Panc1 (cell line): ENCODE measurements at places on chromosomes 4 and X. TPM values are rescaled to one million over a fixed set of nuclear protein-coding genes. Genes with fewer than 3 reads are reported as not detected.

DNA sequence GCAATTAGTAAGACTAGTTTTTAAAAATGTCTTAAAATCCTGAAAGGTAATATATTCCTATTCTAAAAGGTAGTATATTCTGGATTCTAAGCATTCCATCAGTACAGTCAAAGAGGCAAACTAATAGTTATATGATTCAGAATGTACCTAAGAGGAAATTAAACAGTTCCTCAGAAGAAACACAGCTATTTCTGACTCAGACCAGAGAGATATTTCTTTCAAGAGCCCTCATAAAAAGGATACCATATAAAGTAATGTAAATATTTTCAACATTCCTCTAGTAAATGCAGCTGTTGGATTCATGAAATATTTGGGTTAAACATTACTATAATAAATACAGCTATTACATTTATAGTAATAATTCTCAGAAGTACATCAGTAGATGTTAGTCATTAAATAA is 358.3 kb downstream of the MAGEB5 start:
- no peak for DNase-seq

DNA sequence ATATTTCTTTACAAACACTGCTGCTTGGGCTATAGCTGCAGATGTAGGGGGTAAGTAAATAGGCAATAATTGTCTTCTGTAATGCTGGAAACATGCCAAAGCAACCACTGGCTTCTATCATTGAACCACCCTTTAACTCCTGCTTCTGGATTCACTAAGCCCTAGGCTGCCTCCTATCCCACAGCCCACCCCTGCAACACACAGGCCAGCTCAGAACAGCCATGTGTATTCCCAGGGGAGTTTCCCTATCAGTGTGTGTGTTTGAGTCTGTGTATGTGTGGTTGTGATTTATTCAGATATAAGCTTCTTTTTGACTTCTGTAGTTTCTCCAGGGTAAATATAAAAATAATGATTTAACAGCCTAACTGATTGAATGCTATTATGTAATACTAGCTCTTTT is 291.3 kb downstream of the PCDH10 start:
- DNase-seq: no peak

The UFSP2 gene
- total RNA-seq: 17.0 TPM

DNA sequence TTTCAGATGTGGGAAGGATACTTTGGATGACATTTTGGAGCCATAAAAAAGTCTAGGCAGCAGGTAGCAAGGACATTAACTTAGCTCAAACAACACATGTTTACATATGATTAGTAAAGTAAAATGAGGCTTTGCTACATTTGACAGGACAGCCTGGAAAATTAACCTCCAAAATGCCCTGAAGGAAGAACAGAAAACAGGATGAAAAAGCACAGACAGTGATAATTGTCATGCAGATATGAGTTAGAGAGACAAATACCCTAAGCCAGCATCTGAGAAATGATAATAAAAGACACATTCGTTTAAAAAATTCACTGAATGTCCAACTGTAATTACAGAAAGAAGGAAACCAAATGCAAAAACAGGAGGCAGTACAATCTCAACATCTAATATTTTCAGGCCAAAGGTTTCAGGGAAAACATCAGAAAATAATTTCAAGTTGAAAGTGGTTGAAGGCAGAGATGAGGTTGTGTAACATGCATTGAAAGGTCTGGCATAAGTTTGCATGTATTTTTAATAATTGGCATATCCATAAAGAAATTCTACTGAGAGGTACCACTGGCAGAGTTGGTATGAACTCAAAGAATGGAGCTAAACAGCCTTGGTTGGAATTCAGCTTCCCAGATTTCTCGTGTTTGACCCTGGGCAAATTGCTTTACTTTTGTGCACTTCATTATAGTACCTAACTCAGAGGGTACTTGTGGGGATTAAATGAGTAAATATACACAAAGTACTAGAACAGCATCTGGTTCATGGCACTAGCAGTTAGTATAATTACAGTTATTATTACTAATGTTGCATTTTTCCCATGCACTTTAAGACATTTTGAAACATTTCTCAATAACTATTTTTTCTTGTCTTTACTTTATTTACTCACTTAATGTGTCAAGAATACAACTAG is 54.4 kb upstream of the MAP9 start:
- DNase-seq: no peak

DNA sequence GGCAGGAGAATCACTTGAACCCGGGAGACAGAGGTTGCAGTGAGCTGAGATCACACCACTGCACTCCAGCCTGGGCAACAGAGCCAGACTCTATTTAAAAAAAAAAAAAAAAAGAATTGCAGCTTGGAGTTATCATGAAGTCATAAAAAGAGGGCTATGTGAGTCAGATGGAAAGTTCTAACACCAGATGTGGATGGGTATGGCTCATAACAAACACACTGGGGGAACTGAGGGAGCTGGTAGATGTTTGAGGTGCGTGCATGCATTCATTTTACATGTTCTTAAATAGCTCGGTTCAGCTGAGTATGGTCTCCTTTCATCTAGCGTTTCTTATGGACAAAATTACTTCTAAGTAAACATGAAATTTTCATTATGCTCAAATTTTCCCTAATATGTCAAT is 11.7 kb downstream of the TRMT2B start:
- no peak for DNase-seq

The POU3F4 gene
- total RNA-seq: not detected

The SPATA4 gene
- total RNA-seq: not detected

The SH2D1A gene
- 0.21 TPM for total RNA-seq
